ENCODE measurements at places on chromosomes 11 and 22.

- DNase-seq: no peak
These were observed 34.2 kb downstream of the POLD3 start for GRCh38 chr11:74626604-74627003.

GRCh38 chr22:49582678-49583077 is 245.0 kb downstream of the BRD1 start:
- DNase-seq: no peak

GRCh38 chr11:85698195-85698594 is 12.2 kb upstream of the CCDC89 start:
- no peak for DNase-seq

GRCh38 chr11:70038034-70038834 is 39.9 kb upstream of the ANO1 start:
- DNase-seq: no peak

DNA sequence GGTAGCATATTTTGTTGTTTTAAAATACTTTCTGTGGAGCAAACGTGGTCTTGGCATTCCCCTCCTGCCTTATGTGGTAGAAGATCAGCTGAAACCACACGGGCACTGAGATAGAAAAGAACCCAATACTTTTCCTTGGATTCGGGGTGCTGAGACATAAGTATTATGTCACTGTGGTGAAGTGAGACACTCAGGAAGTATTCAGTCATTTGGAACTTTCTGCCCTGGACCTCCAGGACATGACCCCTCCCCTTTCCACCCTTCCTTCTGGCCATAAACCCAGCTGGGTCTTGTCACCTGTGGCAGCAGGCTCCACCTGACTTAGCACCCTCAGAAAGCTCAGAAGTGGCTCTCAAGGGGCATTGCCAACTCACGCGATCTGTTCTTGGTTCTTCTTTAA is 123.4 kb downstream of the SWAP70 start:
- DNase-seq: no peak

- no peak for DNase-seq
These were observed 14.4 kb downstream of the OAF start for GRCh38 chr11:120224972-120225909.

DNA sequence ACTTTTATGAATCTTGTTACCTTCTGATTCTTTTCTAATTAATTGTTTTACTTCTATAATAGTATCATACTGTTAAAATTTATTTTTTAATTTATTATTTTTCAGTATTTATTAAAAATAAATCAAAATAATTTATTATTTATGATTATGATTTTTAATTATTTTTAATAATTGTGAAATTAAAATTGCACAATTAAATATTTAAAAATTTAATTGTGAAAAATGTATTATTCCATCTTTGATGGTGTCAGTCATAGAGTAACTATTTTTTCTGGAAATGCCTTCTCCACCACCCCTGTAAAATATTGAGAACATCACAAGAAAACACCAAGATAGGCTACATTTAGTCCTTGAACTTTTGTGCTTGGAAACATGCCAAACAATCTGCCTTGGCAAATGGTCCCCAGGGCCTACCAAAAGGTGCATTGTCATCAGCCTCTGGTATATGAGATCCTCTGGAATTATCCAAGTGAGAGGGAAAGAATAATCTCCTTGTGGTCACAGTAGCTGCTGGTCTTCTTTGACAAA is at the start of gene OR8H2:
Gene OR8H2 (plus strand): TSS at position 478 of the 528 bp plus-strand sequence. CDS start 1,356 bp downstream, outside the sequence.
- no peak for DNase-seq

GRCh38 chr22:21573293-21573734 is 5.8 kb downstream of the UBE2L3 start:
- no peak for DNase-seq

DNA sequence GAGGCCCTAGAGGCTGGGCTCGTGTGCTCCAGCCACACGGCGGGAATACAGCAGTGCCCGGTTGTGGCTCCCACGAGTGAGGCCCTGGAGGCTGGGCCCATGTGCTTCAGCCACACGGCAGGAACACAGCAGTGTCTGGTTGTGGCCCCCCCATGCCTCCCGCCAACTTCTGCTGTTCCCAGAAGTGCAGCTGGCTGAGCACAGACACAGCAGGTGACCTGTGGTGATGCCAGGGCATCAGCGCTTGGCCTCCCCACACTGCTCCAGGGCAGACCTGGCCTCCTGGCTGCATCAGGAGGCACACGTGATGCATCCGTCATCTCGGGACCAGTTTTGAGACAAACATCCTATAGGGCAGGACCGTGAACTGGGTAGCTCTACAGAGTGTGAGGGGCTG is 110.3 kb downstream of the KCNQ1OT1 start:
- DNase-seq: no peak

DNA sequence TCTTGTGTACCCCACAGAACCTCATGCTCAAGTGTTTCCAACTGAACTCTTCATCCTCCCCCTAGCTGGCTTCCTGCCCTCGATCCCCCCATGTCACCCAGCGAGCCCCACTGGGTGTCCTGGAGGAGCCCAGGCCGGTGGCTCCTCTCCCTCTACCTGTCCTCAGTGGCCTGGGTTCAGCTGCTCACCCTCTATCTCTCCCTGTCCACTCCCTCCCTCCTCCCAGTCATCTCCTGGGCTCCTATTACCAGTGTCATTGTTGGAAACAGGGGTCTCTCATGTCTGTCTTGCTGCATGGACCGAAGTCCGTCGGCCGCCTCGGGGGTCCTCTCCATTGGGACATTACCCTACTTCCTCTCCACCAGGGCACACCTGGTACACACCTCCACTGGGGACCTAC is 12.9 kb upstream of the MPPED1 start:
- no peak for DNase-seq

GRCh38 chr11:47672283-47672730 is 29.9 kb upstream of the MTCH2 start:
- DNase-seq: peak; percentile 39

DNA sequence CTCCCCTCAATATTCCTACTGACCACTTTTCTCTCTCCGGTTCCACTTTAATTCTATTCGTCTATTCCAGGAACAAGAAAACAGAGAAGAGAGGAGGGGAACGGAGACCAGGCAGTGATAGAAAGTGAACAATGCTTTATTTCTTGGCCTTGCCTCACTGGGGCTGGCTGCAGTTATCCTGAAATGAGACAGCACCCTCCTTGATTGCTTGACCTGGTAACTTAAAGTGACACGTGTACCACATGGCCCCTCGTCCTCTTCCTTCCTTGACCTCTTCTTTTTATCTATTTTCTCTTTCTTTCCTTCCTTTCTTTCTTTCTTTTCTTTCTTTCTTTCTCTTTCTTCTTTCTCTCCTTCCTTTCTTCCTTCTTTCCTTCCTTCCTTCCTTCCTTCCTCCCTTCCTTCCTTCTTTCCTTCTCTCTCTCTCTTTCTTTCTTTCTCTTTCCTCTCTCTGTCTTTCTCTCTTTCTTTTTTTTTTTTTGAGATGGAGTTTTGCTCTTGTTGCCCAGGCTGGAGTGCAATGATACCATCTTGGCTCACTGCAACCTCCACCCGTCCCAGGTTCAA is 52.8 kb upstream of the CLMP start:
- no peak for DNase-seq

- DNase-seq: no peak
These were observed 4.4 kb upstream of the SIPA1 start for GRCh38 chr11:65633390-65634108.

- no peak for DNase-seq
These were observed 62.0 kb upstream of the YPEL1 start for GRCh38 chr22:21797444-21798221.

DNA sequence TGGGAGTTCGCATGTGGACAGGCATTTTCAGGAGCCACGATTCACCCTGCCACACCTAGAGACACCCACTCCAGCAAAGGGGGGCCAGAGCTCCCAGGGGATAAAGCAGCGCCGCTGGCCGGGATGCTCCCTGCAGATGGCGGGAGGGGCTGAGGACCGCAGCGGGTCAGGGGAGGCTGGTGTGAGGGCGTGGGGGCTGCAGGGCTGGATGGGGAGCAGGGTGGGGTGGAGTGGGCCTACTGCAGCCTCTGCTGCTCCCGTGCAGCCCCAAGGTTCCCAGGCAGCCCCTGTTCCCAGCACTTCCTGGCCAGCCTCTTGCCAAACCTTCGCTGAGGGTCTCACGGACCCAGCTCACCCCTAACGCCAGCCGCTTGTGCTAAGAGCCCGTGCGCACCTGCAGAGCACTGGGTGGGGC is 13.0 kb downstream of the MUC5B start:
- no peak for DNase-seq

DNA sequence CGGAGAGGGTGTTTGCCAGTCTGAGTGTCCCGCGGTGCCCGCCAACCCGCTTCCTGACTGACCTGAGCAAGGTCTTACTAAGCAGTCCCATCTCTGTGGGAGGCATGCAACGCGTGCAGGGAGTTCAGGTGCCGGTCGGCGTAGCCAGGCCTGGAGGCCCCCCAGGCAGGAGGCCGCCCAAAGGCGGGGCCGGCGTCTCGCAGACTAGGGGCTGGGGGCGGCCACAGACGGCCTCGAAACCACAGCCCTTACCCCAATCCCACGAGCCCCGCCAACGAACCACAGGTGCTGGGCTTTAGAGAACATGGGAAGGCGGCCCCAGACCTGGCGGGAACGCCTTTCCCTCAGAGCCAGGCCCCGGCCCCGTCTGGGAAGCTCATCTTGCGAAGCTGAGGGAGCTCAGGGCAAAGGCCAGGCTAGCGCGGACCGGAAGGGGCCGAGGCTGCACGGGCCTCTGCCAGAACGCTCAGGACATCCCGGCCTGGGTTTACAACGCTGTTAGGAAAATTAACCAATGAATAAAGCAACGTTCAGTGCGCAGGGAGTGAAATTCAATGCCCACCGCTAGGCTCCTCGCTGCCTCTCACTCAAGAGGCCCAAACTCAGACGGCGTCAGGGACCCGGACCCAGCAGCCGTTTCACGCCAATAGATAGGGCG is 2.1 kb upstream of the MTFP1 start:
- peak; percentile 54 for DNase-seq

GRCh38 chr22:18966748-18967147 is 30.7 kb upstream of the PRODH start:
- DNase-seq: no peak

DNA sequence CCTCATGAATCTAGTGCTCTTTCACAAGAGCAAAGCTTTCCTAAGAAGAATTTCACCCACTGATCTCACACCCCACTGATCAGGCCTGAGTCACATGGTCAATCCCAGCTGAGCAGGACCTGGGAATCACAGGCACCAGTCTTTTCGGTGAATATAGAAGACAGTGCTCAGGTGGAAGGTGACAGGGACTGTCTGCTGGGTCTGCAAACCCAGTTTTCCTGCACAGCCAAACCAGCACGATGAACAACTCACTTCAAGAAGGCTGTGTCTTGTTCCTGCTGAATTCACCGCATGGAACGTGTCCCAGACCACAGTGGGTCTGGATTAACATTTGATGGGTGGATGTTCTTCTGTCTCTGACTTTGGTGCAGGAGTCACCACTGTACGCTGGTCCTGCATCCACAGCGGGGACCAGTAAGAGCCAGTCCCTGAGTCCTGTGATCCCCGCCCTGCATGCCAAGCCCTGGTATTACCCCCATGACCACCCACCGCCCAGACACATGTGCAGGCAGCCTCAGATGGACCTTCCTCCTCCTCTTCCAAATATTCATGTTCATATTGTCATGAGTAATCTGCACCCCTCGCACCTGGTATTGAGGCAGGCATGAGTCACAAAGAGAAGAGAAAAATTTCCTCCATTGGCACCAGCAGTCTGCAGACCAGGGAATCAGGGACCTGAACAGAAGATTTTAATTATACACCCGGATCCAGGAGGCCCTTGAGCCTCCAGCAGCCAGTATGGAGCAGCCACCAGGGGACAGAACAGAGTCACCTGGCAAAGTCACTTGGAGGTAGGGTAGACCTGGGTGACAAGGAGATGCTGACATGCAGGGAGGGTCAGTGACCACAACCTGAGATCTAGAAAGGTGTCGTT is 8.6 kb upstream of the IGLL5 start:
- DNase-seq: no peak

DNA sequence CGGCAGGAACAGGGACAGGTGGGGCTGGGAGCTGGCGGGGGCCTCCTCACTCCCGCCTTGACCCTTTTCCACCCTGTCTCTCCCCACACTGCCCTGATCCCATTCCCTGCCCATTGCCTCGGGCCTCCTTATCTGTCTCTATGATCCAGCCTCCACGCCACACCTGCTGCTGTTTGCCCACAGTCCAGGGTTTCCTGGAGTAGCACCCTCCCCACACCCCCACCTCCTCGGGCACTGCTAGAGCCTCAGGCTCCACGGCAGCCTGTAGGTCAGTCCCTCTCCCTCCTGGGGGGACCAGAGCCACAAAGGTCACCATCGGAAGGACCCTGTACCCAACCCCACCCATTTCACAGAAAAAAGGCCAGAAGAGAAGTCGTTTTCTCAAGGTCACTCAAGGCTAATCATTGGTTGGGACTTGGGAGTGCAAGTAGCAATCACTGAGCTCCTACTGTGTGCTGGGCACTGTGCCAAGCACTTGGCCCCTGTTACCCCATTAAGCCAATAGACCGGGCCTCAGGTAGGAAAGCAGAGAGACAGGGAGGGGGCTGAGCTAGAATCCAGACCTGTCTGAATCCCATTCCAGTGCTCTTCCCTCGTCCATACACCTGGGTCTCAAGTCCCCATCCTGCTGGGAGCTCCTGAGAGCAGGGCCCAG is 71.8 kb downstream of the PDE2A start:
- no peak for DNase-seq

DNA sequence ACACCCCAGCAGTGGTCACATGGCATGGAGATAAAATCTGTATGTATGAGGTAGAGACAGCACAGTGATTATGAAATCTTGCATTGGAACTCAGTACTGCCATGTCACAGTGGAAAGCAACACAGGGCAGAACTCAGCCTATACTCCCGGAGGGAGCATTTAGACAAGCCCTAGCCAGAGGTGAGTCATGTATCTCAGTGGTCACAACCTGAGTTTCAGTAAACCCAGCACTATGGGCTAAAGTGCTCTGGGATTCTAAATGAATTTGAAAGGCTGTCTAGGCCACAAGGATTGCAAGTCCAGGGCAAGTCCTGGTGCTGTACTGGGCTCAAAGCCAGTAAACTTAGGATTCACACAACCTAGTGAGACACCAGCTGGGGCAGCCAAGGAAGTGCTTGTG is 1717.1 kb upstream of the RAG2 start:
- DNase-seq: no peak

DNA sequence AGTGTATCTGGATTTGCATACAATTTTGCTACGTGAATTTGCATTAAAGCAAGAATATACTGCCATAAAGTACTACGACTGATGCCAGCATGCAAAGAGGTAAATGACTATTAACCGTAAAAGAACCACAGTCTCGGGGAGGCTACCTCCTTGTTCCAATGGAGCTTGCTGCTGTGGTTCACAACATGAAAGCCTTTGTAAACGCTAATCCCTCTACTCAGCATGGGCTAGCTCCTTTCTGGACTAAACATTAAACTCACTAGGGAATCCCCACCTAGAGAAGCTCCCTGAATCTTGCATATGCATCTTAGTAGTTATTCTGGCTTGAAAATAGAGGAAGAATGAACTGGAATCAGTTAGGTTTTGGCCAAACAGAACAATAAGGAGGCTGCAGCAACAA is 60.5 kb upstream of the ARHGAP32 start:
- no peak for DNase-seq

DNA sequence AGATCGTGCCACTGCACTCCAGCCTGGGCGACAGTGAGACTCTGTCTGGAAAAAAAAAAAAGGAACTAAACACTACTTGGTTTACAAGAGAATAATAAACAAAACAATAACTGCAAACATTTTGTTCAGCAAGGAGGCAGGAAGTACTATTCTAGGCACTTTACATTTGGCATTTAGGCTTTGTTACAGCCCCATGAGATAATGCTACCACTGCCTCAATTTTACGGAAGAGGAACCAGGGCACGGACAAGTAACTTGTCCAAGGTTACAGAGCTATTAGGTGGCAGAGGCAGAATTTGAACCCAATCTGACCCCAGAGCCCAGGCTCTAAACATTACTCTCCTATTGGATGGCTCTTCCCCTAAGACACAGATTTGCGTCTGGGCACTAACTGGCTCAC is 108.7 kb upstream of the AKIP1 start:
- DNase-seq: no peak

GRCh38 chr11:61899146-61899841 is 7.9 kb upstream of the FADS3 start:
- DNase-seq: peak; percentile 88

Data from hematopoietic multipotent progenitor cell treated with erythropoietin and hydrocortisone succinate and interleukin-3 and kit ligand, for 17 days (in vitro differentiated cells).